Glutamatergic neuron (in vitro differentiated cells): ENCODE measurements at places on chromosomes 11 and 22. TPM values are rescaled to one million over a fixed set of nuclear protein-coding genes. Genes with fewer than 3 reads are reported as not detected.

DNA sequence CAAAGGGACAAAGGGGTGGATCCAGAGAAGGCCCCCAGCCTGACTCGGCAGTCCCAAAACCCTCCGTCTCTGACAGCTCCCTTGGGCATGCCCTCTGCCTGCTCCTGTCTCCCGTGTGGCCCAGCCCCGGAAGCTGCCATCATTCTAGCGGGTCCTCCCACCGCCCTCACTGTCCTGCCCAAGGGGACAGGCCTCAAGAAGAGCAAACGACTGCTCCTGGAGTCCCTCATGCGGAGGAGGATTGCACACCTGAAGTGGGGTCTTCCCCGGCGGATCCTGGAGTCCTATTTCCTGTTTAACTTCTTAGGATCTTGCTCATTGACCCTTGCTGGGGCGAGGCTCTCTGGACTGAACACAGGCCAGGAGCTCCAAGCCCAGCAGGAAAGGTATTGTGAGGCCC is 2.6 kb upstream of the MEI1 start:
- DNase-seq: no peak

- DNase-seq: no peak
Measured at GRCh38 chr11:122691549-122692150, 36.1 kb downstream of the UBASH3B start.

DNA sequence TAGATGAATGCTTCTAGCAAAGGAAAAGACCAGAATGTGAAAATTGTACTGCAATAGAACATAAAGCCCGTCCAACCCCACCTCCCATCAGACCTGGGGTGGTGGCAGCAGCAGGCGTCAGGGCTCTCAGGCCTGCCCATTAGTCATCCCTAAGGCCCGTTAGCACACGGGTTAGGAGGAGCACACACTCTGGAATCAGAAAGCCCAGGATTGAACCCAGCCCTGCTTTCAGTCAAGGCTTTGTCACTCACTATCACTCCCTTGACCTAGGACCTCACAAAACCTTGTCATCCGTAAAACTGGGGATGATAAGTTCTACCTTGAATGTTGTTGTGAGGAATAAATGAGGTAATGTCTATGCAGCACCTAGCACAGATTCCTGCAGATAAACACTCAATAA is 26.9 kb downstream of the MICAL3 start:
- no peak for DNase-seq

DNA sequence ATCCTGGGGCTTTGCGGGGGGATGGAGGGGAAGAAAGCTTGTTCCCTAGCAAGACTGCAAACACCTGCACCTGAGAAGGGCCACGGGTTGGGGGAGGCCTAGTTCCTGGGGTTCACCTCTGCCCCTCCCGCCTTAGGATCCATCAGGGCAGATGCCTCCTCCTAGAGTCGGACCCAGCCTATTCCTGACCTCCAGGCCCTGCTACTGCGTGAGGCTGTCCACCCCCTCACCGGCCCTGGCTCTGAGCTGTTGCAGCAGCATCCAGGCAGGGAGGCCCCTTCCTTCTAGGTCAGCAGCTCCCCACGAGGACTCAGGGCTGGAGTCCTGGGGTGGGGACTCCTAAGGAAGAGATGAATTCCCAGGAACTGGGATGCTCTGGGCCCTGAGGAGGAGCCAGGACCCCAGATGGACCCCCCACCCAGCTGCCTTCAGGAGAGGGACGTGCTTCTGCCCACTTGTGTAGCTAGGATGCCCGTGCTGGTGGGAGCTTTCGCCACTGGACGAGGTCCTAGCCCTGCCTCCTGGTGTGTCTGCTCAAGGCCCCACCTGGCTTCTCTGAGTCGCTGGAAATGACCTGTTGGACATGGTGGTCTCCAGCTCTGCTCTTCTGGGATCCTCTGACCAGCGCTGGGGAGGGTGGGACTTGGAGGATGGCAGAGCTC is 10.3 kb downstream of the MRGPRF start:
- no peak for DNase-seq

GRCh38 chr11:15901054-15901453 is 455.3 kb downstream of the SOX6 start:
- DNase-seq: no peak

- DNase-seq: no peak
Measured at GRCh38 chr11:58866788-58867187, 22.3 kb upstream of the GLYATL2 start.

DNA sequence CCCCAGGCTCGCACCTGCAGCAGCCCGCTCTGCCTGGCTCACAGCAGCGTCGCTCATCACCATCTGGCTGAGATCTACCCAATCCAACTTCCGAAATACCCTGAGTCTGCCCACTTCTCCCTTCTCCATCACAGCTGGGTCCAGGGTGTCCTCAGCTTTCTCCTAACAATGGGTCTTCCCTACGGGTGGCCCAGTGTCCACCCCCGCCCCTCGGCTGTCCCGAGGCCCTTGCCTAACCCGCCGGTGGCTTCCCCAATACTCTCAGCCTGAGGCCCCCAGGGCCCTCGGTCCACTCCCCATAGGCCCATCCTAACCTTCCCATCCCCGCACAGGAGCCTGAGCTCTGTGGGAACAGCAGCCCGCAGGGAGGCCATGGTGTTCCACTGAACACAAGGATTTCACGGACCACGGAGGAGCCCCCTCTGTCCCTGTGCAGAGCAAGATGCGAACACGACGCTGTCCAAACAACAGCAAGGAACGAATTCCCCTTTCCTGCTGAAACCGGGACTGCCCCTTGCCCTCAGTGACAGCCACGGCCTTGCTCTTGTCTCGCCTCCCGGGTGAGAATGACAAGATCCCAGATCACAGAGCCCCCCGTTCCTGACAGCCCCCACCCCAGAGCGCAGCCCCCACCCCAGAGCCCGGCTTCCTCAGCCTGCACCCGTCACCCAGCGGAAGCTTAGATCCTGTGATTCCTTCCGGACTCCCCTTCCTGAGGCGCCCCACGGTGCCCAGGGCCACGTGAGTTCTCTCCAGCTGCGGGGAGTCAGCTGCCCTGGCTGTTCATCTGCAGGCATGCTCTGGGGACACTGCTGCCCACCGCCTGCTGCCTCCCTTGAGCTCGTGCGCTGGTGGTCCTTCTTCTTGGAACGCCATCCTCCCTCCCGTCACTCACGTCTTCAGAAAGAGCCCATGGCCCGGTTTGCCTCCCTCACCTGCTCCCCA is 48.8 kb upstream of the CARS1 start:
- no peak for DNase-seq

DNA sequence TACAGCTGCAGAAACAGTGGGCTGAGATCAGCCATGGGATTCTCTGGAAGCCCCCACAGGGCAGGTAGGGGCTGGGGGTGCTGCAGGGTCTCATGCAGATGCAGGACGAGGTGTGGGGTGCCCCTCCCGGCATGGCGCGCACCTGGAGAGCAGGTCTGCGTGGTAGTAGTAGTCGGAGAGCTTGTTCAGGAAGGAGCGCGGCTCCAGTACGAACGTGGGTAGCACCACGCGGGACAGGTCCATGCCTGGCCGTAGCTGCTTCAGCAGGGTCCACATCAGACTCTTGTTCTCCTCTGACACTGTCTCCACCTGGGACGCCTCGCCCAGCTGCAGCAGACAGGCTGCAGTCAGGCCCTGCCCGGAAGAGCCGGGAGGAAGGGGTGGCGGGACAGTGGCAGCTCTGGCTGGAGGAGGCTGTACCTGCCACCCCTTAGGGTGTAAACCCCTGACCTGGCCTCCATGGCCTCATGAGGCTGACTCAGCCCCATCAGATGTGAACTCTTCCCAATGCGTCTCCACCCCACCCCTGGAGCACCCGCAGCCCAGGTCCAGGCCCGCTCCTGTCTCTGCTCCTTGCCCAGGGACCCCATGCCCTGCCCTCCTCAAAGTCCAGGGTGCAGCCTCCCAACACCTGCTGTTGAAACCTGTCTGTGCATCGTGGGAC is 47.0 kb upstream of the CARS1 start:
- DNase-seq: no peak

DNA sequence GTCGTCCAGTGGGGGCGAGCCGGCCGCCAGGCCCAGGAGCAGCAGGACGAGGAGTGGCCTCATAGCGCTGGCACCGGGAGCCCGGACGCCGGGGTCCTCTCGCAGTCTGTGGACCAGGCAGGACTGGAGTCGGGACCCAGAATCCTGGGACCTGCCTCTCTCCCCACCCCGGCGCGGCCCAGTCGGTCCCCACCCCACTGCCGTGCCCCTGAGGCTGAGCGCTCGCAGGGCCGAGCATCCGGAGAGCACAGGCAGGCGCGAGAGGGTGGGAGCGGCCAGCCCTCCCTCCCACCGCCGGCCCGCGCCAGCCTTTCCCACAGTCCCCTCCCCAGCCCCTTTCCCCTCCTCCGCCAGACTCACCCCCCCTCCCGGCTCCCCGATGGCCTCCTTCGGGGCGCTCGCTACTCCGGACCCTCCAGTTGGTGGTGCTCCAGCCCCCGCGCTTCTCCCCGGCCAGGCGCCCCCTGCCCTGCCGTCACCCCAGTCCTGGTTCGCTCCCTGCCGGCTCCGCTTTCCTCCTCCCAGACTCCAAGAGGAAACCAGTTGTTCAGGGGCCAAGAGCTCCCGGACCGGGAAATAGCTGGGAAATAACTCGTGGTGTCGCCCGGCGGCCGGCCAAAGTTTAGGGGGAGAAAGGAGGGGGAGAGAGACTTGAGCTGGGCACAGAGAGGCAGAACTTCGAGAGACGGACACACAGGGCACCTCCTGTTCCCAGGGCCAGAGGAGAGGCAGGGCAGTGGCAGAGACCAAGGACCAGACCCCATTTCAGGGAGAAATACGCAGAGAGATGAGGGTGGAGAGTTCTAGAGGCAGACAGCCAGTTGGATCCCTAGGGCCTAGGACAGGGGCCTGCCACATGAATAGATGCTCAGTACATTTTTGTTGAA is at the start of gene C1QTNF5:
C1QTNF5 (minus strand) TSS at position 549 of the 887 bp plus-strand sequence; CDS start at position 63, 486 bp downstream.
- DNase-seq: no peak

DNA sequence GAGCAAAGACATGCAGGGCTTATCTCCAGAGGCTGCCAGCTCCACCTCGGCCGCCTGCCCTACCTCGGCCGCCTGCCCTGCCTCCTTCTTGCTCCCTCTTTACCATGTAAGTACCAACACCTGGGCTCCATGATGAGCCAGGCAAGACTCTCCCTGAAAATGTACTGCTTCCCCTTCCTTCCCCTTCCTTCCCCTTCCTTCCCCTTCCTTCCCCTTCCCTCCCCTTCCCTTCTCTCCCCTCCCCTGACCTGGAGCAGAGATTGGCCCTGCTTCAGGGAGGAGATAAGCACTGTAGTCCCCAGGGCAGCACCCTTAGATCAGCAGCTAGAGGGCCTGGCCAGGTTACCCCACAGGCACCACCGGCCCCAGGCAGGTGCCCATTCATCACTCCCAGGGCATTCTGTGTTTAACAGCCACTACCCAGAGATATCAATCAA is 25.4 kb upstream of the ADORA2A start:
- DNase-seq: no peak

DNA sequence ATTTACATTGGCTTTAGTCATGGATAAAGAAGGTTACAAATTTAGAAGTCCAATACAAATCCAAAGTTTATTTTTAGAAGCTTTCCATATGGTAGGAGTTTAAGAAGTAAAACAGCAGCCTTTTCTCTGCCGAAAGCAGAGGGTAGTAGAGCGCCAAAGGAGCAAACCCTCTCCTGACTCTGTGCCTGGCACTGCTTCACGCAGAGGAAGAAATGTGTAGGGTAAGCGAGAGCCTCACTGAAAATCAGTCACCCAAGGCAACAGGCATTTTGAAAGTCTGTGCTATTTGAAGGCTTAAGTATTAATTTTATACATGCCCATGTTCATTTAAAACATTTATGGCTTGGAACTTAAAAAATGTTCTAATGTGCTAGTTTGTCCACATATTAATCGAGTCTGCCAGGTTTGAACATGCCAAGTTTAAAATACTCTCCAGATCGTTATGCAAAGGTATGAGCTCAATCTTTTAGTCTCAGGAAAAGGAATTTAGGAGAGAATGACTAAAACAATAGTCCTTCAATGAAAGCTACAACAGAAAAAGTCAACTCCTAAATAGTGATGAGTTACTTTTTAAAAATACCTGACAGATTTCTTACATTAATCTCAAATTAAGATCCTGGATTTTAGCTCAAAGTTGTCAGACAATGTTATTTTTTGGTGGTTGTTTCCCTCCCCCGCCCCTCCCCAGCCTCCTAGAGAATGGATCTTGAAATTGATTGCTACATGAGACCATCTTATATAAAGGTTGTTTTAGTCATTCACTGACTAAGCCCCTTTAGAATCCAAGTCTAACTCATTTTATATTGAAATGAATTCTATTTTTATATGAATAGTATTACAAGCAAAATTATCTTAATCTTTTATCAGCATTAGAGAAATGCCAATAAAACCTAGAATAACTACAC is 38.7 kb downstream of the MRTFA start:
- no peak for DNase-seq

DNA sequence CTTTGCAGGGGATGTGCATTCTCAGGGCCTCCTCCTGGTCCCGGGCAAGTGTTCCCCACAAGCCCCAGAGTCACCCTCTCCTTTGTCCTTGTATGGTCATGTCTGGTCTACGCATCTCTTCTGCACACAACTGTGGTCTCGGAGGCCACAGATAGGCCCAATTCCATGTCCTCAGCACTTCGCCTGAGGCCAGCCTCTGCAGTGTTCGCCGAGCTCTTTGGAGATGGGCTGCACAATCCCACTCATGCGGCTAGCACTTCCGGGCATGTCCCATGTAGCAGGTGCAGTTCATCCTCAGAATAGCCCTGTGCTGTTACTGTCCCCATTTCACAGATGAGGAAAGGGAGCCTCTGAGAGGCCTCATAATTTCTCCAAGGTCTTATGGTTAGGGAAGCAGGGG is 7.6 kb downstream of the PARVG start:
- no peak for DNase-seq

GRCh38 chr11:110331626-110332025 is 35.2 kb upstream of the RDX start:
- DNase-seq: no peak

DNA sequence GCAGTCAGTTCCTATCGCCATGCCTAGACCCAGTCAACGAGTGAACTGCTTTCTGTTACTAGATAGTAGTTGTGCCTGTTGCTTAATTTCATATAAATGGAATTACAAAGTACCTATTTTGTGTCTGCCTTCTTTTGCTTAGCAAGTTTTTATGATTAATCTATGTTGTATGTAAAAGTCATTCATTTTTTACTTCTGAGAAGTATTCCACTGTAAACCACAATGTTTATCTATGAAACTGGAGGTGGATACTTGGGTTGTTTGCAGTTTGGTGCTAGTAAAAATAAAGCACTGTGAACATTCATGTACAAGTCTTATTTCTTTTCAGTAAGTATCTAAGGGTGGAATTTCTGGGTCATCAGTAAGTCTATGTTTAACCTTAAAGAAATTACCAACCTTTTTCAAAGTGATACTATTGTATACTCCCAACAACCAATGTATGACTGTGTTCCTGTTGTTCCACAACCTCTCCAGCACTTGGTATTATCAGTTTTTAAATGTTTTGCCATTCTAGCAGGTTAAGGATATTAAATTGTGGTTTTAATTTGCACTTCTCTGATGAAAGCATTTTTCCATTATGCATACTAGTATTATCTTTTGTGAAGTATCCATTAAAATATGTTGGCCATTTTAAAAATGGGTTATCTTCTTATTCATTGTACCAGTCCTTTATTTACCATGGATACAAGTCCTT is 68.2 kb downstream of the DNAJC24 start:
- no peak for DNase-seq

LPXN gene
- total RNA-seq: 3.8 TPM

PAX6 gene
- total RNA-seq: 30.7 TPM

MUC2 gene
- total RNA-seq: not detected

GGT5 gene
- total RNA-seq: 10.7 TPM

SLC35F2 gene
- total RNA-seq: 3.5 TPM

PIH1D2 gene
- 1.4 TPM for total RNA-seq
